ENCODE measurements at places on chromosomes 6 and 20. TPM values are rescaled to one million over a fixed set of nuclear protein-coding genes. Genes with fewer than 3 reads are reported as not detected.

TNF gene
- total RNA-seq, result not detected

MANEA gene
- total RNA-seq, result 10.3 TPM

FBXL4 gene
- total RNA-seq, result 6.2 TPM

MAS1 gene
- total RNA-seq, result not detected

HLA-DRB1 gene
- total RNA-seq, result 0.09 TPM

MEI4 gene
- under 0.01 TPM for total RNA-seq

NHLRC1 gene
- total RNA-seq, result 0.99 TPM

LAMA2 gene
- 25.0 TPM for total RNA-seq

ENPP5 gene
- total RNA-seq, result not detected

RIMS4 gene
- not detected for total RNA-seq

All from endothelial cell of coronary artery (primary cell).